ENCODE measurements at places on chromosomes 4 and X.

- DNase-seq = peak; percentile 44
Observed at GRCh38 chrX:23554304-23554703, 113.0 kb upstream of the PRDX4 start.

GRCh38 chr4:52241916-52242315, 190.8 kb downstream of the SPATA18 start:
- DNase-seq = no peak

GRCh38 chr4:40335525-40335894, 377 bp downstream of the CHRNA9 start:
- DNase-seq = no peak

DNA sequence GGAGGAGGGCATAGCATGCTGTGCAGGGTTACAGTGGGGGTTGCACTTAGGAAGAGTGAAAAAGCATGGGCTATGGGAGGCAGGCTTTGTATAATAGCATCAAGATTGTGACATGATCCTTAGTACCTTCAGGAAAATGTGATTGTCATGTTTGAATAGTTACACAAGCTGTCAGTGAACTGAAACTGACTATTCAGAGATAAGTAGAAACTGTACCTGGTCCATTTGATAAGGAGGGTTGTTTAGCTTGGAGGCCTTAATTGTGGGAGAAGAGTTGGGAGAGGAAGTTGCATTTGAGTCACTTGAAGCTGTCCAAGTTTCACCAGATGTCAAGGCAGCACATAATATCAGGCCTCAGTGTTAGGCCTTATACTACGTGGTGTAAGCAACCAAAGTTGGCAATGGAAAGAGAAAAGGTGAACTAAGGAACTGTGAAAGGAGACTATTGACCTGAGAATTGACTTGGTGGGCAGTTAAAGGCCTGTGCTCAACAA, 85.0 kb downstream of the TEX13C start:
- DNase-seq = no peak

DNA sequence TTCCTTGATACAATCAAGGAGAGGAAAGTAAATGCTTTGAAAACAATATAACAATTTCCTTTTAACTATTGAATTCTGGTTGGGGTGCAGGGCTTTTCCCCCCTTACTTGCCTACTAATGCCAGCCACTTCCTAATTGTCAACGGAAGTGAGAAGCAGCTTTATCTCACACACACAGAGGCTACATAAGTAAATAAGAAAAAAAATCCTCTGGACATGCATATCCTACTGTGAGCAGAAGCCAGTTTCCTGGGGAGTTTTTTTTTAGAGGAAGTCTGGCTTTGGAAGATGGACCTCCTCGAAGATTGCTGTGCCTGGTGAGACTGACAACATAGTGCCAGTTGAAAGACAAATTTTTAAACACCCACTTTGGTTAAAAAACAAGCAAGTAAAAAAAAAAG, 180.6 kb downstream of the OPHN1 start:
- no peak for DNase-seq

DNA sequence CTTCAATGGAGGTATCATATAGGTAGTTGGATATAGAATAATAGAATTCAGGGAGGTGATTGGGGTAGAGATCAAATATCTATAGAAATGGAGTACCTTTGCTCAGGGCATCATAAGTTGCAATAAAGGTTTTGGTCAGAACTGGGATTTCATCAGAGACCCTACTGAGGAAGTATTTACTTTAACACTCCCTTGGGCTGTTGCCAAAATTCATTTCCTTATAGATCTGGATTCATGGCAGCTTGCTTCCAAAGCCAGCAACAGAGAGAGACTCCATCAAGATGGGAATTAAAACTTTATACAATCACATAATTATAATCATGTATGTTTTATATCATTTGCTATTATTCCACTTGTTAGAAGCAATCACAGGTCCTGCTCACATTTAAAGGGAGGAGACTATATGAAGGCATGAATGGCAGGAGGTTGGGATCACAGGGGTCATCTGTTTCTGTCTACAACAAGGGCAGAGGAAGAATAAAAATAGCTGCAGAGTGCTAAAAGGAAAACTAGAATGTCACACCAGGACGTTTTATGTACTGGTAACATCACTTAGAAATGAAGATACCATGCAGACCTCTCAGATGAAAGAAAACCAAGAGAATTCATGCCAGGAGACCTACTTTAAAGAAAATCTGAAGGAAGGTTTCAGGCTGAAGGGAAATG, 902.1 kb upstream of the LCORL start:
- no peak for DNase-seq

DNA sequence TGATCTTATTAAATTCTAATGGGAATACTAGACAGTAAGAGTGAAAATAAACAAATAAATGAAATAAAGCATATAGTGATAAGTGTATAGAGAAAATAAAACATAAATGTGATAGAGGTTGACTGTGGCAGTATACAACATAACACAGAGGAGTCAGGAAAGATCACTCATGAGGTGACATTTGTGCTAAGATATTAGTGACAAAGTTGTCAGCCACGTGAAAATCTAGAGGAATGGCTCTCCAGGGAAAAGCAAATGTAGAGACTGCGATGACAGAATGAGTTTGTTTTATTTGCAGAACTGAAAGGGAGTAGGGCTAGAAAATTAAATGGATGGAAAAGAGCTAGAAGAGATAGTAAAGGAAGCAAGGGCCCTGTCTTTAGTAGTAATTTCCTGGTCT, 72.8 kb upstream of the GABRA2 start:
- no peak for DNase-seq

- no peak for DNase-seq
Observed at GRCh38 chr4:43337707-43338106, 445.2 kb downstream of the GRXCR1 start.

DNA sequence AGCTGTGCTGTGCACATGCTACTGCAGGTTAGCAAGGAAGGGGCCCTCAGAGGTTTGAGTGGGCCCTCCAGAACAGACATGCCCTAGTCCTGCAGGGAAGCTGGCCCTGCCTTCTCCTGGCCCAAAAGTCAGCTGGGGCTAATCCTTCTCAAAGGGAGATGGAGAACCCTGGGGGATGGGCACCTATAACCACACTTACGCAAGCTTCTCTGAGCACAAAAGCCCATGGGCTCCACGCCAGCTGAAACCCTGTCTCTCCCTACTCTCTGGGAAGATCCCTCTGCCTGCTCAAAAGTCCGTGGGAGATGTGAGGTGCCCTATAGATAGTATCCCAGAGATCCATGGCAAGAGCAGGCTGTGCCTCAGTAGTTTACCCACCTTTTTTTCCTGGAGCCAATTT, 58.9 kb upstream of the DKK2 start:
- DNase-seq = no peak

- DNase-seq = peak; percentile 58
Observed at GRCh38 chr4:95637043-95637600, 88.3 kb upstream of the UNC5C start.

GRCh38 chrX:39201305-39201990, 400.2 kb downstream of the MID1IP1 start:
- DNase-seq = no peak

- DNase-seq = peak; percentile 12
Observed at GRCh38 chr4:74793757-74794381, 454 bp downstream of the BTC start.

DNA sequence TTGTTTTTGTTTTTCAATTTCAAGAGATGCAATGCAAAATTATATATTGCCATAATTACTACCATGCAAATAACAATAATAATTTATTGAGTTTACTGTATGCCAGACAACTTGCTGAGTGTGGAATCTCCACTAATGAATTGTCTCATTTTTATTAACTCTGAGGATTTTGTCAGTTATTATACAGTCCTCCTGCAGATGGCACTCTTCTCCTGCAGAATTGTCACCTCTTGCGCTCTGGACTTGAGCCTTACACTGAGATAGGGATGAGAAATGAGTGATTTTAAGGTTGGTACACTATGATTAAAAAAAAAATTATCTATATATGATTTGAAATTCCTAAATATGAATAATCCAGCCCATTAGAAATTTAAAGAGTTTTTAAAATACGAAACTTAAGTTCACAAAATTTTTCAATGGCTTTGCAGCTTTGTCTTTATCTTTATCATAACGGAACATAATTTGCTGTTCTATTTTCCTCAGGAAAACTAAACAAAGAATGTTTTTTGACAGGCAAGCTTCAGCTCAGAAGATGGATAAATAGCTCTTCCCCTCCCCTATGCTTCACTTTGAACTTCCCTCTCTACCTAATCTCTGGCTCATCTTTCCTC, 12.7 kb upstream of the PAQR3 start:
- DNase-seq = peak; percentile 65

GRCh38 chrX:42732506-42732905, 45.5 kb downstream of the PPP1R2C start:
- no peak for DNase-seq

DNA sequence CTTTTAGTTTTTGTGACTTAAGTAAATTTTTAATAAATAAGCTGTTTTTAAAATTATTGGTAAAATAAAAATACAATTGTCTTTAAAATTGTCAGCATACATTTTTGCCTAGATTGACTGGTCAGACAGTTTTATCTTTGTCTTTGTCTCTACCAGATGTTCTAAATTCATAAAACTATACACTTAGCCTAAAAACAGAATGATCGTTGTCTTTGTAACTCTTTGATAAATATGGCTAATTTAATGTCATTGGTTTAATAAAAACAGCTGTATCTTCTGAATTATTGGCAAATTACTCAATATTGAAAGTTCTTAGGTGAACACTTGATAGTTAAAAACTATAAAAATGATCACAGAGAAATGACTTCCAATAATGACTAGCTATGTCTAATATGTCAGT, 36.5 kb upstream of the NPFFR2 start:
- DNase-seq = no peak

DNA sequence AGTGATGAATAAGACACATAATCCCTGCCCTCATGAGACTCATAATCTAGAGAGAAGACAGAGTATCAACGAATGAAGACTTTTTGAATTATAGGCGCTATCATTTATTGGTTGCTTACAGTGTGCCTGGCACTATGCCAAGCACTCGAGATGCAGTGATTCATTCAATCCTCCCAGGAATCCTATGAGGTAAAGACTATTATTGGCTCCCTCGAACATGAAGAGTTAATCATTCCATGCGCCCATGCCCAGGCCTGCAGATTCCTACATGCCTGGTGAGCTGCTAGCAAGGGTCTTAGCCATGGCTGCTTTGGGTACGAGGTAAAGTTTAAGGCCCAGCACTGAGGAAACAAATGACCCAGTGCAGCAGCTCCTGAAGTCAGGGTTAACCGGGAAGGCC, 47.0 kb downstream of the TEX13B start:
- DNase-seq = no peak

GRCh38 chrX:57211906-57212305, 74.6 kb upstream of the FAAH2 start:
- no peak for DNase-seq

DNA sequence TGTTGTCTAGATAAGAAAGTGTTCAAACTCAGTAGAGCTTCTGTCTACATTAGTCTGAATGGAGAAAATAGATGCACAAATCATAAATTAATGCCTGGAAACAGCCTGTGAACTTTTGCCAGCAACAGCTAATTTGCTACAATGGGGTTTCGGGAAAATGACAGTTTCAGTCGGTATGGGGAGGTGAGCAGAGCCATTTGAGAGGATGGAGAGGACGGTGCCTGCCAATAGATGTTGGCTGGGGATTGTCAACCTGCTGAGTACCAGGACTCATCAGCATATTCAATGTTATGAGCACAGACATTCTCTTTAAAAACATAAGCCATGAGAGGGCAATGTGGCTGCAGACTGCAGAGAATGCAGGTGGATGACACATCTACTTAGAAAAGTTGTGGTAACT, 230.3 kb upstream of the PCDH18 start:
- no peak for DNase-seq

DNA sequence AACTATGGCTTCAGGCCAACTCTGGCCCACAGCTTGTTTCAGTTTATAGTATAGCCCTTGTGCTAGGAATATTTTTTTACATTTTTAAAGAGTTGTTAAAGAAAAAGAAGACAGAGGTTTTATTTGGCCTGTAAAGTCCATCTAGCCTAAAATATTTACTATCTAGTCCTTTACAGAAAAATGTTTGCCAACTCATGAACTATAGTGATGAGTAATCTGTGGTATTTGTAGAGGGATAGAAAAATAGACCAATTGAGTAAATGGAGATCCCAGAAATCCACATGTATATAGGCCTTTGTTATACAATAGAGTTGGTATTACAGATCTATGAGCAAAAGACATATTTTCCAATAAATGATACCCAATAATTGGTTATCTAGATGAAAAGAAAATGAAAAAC, 288.7 kb downstream of the PRDM5 start:
- no peak for DNase-seq

DNA sequence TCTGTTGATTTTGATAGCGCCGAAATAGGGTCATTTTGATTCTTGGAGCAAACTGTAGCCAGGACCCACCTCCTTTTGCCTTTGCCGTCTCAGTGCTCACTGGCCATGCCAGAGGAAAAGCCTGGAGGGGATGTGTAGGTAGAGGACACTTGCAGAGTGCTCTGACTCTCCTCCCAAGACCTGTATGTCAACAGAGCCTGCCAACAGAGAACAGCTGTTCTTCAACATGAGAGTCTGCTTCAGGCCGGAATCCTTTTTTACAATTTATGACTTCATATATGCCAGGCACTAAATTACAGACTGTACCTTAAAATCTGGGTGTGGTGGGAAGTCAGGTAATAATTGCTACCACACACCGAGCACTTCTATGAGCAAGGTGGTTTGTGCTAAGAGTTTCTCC, 94.2 kb downstream of the KDR start:
- no peak for DNase-seq

DNA sequence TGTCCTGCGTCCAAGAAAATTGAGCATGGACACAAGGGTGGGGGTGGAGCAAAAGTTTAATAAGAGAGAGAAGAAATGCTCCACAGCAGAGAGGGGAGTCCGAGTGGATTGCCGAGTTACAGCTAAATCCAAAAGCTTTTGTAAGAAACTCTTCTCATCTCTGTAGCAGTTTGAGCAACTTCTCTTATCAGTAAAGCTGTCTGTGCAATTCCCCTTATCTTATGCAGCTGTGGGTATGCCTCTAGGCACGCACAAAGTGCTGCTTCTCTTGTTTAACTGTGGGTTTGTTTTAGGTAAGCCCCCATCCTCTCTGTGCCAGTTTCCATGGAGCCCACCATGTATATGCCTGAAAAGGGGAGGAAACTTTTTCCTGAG, 44.8 kb downstream of the HMGB2 start:
- no peak for DNase-seq

GRCh38 chrX:46912098-46912602, at the start of gene JADE3:
Gene JADE3 (plus strand): TSS chrX:46912421. CDS start chrX:46984895, 72,474 bp downstream.
- peak; percentile 74 for DNase-seq

- DNase-seq = no peak
Observed at GRCh38 chrX:65841263-65841662, 173.8 kb downstream of the MSN start.

GRCh38 chrX:27966955-27967354, 14.3 kb downstream of the DCAF8L1 start:
- DNase-seq = no peak

Measured in SK-MEL-5 (cell line).